NCI-H460 (cell line): ENCODE measurements at places on chromosomes 11 and 22.

DNA sequence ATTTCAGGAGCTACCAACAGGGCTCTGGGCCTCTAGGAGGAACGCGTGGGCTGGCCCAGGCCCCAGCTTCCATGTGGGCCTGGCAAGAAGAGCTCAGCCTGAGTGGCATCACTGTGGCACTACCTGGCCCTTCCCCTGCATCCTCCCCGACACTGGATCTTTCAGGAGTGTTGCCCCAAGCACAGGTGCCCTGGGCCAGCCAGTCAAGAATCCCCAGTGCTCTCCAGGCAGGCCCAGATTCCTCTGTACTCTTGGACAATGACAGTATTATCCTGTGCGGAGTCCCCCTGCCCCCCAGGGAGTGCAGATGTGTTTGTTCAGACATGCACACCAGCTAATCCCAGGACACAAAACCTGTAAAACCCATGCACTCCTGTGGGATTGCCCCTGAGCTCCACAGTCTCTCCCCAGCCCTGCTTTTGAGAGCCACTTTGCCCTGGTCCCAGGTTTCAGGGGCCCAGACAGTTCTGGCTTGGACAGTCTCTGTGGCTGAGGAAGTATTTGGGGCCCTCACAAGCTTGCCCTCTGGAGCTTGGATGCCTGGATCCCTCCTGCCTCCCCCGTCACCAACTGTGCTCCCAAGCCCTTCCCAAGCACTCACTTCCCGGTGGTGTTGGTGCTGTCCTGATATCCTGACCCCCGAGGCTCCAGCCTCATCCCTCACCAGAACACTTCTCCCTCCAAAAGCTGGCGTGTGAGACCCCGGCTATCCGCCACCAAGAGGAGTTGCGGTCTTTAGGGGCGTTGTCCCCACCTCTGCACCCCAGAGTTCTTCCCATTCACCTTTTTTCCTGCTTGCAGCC lies 39.9 kb downstream of the KCNC1 start:
- DNase-seq, result no peak

DNA sequence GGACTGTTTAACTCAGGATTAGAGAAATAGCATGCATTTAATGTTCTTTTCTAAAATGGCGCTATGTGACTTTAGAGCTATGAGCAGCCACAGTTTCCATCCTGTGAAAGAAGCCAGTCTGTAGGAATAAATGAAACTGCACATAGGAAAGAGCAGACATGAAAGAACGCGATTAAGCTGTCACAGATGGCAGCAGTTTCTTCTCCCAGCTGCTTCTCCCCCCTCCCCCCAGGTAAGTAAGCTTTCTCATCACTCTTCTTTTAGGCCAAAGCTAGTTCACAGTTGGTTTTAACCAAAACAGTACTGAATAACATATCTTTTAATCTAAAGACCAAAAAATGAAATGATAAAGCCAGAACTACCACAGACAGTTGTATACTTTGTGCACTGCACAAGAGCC lies 266.4 kb downstream of the KCNA4 start:
- DNase-seq, result no peak

- no peak for DNase-seq
Measured at GRCh38 chr11:65442842-65443331, 20.3 kb downstream of the NEAT1 start.

GRCh38 chr11:69489031-69489745 lies 7.7 kb downstream of the LINC01488 start:
- DNase-seq, result no peak

DNA sequence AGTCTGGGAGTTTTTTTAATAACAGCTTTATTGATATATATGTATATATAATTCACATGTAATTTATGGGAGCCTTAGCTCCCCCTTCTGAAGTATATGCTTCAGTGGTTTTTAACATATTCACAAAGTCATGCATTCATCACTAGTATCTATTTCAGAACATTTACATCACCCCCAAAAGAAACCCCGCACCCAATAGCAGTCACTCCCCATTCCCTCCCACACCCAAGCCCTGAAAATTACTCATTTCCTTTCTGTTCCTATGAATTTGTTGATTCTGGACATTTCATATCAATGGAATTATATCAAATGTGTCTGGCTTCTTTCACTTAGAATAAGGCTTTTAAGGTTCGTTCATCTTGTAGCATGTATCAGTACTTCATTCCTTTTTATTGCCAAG lies 35.6 kb upstream of the SYT7 start:
- no peak for DNase-seq

DNA sequence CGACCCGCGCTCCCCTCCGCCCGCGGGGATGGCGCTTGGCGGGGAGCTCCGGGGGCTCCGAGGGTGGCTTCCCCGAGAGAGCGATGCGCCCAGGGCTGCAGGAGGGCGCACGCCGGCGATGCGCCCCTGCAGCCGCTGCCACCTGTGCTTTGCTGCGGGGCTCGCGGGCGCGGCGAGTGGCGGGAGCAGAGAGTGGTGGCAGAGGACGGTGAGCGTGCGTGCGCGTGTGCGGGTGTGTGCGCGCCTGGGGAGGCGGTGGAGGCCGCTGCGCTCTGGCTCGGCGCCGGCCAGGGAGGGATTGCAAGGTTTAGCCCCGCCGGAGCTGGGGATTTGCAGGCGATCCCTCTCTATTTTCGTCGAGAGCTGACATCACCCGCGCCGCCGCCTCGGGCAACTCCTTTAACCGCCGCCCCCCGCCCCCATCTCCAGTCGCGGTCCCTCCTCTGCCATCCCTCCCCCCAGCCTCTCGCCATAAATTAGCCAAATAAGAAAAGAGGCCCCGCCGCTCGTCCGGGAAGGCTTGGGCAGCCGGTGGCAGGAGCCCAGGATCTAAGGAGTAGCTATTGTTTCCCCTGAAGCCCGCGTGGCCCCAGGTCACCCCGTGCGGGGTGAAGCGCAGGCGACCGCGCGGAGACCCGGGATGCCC lies at the start of gene SLC1A2:
SLC1A2 (minus strand) TSS at position 375 of the 646 bp plus-strand sequence. CDS start 592 bp downstream, outside the sequence.
- no peak for DNase-seq
